ENCODE measurements at places on chromosomes 7 and 10. TPM values are rescaled to one million over a fixed set of nuclear protein-coding genes. Genes with fewer than 3 reads are reported as not detected.

The PIK3AP1 gene
- total RNA-seq: 5.8 TPM

The PRSS37 gene
- not detected for total RNA-seq

The NPFFR1 gene
- not detected for total RNA-seq

The TLX1 gene
- total RNA-seq: not detected

The ANKRD30A gene
- total RNA-seq: not detected

The XRCC2 gene
- 0.78 TPM for total RNA-seq

The SPAM1 gene
- total RNA-seq: not detected

The TEX47 gene
- not detected for total RNA-seq

The PVRIG gene
- not detected for total RNA-seq
